NCI-H446 treated with DMSO at 0.1 percent for 48 hours (cell line): ENCODE measurements at places on chromosomes 7 and 10.

DNA sequence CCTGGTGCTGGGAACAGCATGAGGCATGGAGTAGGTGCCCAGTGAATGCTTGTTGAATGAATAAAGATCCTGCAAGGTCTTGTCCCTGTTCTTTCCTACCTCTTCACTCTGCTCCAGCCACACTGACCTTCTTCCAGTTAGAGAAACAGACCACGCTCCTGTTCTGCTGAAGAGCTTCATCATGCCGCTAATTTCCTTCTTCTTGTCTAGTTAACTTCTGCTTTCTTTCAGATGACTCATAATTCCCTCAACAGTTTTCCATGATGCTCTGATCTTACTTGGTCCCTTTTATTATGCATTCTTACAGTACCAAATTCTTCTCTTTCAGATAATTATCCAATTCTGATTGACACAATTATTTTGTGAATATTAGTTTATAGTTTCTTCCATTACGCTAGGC is 59.5 kb upstream of the C1QL3 start:
- no peak for DNase-seq

DNA sequence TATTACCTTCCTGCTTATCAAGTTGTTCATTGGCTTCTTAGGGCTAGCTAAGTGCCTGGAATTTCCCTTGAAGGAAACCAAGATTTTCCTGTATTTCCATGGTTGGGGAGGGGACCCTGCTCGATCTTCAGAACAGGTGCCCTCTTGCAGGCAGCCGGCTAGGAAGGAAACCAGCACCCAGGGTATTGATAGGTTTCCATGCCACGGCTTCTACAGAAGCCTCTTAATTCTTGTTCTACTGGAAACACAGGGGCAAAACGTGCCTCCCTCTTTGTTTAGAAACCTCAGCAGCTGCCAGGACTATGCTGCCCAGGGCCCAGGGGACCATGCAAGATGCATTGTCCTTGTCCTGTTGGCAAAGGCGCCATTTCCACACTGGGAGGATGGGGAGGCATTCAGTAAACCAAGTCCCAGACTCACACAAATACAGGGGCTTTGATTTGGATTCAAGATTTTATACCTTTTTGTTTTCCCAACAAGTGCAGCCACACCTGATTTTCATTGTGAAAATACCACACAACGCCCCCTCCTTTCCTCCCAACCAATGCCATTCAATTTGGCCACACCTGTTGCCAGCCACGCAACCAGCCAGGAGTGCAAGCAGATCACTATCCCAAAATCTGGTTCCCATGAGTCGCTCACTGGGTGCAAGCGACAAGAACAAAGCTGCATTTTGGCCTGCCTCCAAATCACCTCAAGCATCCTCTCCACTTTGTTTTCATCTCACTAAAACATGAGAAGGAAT is 29.6 kb downstream of the C10orf71 start:
- DNase-seq: no peak

DNA sequence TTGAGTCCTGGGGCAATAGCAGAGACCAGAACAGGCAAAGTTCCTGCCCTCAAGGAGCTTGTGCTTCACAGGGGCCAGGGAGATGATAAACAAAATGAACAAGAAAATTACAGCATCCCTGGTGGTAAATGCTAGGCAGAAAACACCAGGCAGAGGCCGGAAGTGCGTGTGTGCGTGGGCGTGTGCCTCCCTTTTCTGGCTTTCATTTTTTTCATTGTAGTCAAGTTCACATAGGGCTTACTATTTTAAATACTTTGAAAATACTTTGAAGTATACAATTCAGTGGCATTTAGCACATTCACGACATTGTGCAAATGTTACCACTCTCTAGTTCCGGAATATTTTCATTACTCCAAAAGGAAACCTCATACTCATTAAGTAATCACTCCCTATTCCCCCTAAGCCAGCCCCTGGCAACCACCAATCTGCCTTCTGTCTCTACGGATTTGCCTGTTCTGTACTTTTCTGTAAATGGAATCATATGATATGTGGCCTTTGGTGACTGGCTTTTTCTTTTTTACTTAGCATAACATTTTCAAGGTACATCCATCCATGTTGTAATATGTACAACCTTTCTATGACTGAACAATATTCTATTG is 88.1 kb upstream of the PDCD4 start:
- no peak for DNase-seq

DNA sequence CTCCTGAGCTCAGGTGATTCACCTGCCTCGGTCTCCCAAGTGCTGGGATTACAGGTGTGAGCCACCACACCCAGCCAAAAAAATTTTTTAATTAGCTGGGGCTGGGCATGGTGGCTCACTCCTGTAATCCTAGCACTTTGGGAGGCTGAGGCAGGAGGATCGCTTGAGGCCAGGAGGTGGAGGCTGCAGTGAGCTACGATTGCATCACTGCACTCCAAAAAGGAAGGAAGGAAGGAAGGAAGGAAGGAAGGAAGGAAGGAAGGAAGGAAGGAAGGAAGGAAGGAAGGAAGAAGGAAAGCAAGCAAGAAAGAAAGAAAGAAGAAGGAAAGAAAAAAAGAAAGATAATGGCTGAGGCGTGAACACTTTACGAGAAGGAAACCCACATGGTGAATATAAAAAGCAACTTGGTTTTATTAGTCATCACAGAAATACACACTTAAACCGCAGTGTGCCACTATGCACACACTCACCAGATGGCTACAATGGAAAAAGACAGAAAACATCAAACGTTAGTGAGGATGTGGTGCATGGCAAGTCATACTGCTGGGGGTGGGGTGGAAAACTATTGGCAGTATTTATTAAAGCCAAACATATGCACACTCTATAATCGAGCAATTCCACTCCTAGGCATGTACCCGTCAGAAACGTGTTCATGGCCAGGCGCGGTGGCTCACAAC is 4.4 kb upstream of the CCL26 start:
- no peak for DNase-seq

GRCh38 chr10:129886263-129886662 is 77.8 kb downstream of the EBF3 start:
- DNase-seq: no peak

DNA sequence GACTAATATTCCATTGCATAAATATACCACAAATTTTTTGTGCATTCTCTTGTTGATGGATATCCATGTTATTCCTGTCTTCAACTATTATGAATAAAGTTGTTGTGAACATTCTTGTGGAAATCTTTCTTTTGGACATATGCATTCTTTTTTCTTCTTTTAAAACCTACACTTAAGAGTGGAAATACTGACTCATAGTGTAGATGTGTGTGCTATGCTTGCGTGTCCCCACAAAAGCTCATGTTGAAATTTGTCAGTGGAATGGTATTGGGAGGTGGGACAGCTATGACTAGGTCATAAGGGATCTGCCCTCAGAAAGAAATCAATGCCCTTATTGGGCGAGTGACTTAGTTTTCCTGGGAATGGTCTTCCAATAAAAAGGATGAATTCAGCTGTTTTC is 203.6 kb upstream of the PRSS58 start:
- DNase-seq: no peak

DNA sequence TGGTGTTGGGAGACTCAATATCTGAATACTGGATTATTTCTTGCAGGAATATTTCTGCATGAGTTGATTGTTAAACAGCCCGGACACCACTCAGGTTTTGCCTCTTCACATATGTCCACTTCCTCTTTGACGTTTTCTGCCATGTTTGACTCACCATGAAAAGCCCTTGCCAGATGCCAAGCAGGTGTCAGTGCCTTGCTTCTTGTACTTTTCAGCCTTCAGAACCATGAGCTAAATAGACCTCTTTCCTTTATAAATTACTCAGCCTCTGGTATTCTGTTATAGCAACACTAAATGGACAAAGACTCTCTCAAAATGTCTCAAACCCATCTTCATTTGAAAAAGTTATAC is 24.7 kb upstream of the MACC1 start:
- DNase-seq: no peak

GRCh38 chr10:93437086-93437945 is 44.8 kb downstream of the MYOF start:
- no peak for DNase-seq

- DNase-seq: no peak
These were observed 1.7 kb downstream of the RASGEF1A start for GRCh38 chr10:43264965-43265798.

- DNase-seq: no peak
These were observed 48.9 kb downstream of the LRGUK start for GRCh38 chr7:134176037-134176350.

- DNase-seq: no peak
These were observed 204.3 kb downstream of the CHCHD3 start for GRCh38 chr7:132877573-132877972.

DNA sequence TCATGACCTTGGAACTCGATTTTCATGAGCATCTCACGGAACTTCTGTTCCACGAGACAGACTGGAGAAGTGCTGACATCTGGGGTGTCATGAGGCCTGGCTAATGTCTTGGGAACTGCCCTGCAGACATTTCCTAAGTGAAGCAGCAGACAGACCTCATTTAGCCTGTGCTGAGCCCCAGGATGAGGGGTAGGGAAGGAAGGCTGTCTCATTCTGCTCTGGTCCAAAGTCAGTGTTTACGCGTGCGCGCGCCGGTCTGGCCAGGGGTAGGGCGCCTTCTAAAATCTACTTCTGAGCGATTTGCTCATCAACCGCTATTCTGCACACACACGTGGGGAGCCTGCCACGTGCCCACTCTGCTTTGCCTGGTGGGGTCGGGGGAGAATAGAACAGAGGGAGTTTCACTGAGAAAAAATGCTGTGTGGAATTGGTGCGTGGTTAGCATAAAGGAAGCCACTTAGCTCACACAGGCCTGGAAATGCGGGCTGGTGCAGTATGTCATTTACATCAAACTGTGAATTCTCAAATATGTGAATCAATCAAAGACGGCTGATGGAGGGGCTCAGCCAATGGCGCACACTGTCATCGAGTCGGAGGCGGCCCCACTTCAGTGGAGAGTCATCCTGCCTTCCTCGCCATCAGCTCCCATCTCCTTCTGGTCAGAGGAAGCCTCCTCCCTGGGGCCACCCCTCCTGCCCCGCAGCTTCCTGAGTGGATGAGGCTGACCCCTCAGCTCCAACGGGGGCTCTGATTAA is 335.1 kb downstream of the ADARB2 start:
- no peak for DNase-seq

- DNase-seq: no peak
These were observed 2.3 kb upstream of the CYTH3 start for GRCh38 chr7:6274743-6275142.

- DNase-seq: no peak
These were observed 166.9 kb downstream of the PAXIP1 start for GRCh38 chr7:154836021-154836448.

- no peak for DNase-seq
These were observed 69.4 kb upstream of the FZD1 start for GRCh38 chr7:91194841-91195240.
